ENCODE measurements at places on chromosomes 2 and 18.

DNA sequence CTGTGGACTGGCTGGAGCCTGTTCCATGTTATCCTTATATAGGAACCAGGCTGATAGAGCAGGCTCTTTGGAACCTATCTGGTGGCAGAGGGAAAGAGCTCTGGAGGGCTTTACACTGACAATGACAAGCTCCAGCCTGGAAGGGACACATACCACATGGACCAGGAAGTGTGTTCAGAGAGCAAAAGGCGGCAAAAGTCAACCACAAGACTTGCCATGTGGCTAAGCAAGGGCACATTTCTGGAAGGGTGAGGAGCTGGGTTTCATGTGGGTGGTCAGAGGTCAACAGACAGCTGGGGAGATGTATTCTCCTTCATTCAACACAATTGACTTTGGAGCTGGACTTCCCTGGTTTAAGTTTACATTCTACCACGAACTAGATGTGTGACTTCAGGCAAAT, 325.2 kb downstream of the DYSF start:
- DNase-seq = no peak

GRCh38 chr18:71001597-71001996, 712.8 kb downstream of the SOCS6 start:
- DNase-seq = no peak

DNA sequence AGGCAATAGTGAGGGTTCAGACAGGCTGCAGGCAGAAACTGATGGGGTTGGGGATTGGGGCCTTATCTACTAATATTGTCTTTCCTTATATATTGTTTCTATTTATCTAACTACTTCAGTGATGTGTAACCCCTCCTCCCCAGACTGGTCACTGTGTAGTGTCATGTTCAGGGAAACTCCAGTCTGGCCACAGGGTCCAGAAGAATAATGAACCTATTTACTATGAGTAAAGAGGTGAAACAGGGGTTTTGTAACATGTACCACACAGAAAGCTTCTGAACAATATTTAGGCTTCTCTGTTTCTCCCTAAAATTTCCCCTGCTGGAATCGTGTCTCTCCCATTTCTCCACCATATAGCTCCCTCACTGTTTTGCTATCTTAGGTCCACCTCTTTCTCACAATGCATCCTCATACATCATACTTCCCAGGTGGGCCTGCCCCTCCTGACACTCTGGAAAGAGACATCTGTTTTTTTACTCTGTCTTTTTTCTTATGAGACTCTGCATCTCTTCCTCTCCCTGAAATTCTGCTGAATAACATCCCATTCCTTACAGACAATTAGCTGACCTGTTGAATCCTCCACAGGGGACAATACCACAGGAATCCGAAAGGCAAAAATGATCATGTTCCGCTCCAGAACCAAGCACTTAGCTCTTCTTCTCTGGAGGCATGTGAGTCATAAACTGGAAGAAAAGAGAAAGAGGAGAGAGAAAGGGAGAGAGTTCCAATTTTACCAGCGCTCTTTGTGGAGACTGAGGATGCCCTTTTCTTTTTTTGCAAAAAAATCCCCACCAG, 154.8 kb downstream of the ZEB2 start:
- DNase-seq = no peak

- DNase-seq = no peak
Observed at GRCh38 chr2:188787658-188788240, 186.4 kb upstream of the COL3A1 start.

DNA sequence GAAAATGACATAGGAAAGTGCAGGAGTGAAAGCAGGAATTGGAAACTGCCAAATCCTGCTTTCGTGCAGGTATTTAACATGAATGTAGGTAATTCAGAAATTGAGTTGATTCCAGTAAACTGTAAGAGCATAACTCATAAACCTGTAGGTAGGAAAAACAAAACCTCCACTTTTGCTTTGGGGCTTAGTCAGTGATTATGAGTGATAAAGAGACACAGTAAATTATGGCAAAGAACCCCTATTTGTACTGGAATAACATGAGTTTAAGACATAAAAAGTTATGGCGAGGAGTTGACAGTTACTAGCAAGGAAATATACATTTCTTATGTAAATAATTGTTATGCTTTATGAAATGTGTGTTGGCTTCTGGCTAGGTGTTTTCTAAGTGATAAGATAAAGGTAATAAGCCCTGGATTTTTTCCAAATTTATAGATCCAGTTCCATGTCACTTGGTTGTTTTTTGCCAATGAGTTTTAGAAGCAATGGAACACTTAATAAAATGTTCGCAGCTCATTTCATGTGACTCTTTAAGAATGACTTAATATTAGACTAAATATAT, 17.3 kb downstream of the MAP3K20 start:
- DNase-seq = no peak

DNA sequence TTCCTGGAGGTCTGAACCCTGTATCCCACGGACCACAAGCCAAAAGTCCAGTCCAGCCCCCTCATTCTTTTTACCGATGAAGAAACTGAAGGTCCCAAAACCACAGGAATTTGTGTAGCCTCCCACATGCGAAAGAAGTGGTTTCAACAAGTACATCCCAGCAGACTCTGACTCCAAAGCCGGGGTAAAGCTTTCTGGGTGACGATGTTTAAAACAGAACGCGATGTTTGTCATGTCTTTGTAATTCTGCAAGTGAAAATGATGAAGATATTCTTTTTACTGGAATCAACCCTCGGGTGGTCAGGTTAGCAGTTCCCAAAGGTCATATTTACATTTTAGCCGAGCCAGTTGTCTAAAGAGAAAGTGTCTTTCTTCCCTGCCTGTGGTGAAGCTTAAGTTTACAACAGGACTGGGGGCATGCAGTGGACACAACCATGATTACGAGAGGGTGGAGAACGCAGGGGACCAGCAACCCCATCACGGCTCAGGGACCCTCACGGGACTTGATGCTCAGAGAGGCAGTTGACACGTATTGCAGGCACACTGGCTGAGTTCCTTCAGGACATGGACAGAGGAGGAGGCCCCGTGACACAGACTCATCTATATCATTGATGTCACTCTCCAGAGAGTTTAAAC, 17.8 kb upstream of the TMEM131 start:
- DNase-seq = no peak

DNA sequence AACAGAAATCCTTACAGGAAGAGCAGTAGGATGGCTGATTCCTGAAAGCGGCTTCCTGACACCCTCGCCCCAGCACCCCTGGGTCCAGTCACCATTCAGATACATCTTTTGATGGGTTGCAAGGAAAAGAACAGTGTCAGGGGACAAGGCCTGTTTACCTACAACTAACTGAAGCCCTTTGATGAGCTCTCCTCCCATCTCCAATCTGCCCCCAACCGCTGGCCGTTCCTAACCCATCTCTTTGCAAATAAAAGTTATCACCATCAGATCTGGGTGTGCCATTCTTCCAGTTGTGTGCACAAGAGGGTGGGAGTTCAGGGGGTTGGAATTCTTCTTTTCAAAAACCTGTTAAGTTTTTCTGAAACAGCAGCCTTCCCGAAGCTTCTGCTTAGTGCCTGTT, 48.9 kb downstream of the ARL4C start:
- no peak for DNase-seq

- DNase-seq = no peak
Observed at GRCh38 chr18:77143196-77143595, 10.6 kb upstream of the MBP start.

DNA sequence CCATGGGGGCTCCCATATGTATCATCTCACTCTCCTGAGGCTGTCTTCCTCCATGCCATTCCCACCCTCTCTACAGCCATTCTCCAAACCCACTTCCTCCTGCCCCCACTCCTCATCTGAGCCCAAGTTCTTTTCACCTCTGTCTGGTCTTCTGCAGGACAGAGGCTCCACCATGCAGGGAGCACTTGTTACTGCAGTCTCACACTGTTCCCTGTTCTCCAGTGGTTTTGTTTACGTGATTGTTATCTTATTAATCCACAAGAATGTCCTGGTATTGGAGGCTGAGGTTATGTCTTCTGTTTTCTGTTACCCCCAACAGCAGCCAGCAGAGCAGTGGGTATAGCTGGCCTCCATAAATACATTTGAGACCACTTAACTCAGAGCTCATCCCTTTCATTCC, 51.4 kb downstream of the PAX8 start:
- no peak for DNase-seq

GRCh38 chr2:231928481-231928880, 2.3 kb upstream of the NPPC start:
- no peak for DNase-seq

DNA sequence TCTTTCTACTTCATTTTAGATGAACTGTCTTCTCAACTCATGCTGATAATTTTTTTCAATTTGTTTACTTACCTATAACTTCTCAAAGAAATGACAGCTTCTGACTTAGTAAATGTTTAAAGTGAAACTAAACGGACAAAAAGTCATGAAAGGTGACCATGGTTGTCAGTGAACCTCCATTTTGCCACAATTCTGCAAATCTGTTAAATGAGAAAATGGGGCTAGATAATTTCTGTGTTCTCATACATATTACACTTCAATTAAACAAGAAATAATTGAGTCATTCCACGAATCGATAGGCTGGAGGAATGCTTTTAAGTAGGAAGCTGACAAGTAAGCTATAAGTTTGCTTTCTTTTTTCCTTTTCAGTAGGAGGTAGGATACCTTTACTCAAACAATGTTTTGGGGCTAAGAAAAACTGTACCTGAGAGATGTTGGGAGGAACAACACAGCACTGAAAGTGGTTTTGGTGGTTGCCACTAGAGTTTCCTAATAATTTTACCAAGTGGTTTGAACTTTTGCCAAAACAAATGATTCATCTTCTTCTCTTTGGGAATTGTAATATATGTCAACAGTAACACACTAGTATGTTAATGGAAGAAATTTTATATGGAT, 17.1 kb downstream of the DYNAP start:
- DNase-seq = no peak

DNA sequence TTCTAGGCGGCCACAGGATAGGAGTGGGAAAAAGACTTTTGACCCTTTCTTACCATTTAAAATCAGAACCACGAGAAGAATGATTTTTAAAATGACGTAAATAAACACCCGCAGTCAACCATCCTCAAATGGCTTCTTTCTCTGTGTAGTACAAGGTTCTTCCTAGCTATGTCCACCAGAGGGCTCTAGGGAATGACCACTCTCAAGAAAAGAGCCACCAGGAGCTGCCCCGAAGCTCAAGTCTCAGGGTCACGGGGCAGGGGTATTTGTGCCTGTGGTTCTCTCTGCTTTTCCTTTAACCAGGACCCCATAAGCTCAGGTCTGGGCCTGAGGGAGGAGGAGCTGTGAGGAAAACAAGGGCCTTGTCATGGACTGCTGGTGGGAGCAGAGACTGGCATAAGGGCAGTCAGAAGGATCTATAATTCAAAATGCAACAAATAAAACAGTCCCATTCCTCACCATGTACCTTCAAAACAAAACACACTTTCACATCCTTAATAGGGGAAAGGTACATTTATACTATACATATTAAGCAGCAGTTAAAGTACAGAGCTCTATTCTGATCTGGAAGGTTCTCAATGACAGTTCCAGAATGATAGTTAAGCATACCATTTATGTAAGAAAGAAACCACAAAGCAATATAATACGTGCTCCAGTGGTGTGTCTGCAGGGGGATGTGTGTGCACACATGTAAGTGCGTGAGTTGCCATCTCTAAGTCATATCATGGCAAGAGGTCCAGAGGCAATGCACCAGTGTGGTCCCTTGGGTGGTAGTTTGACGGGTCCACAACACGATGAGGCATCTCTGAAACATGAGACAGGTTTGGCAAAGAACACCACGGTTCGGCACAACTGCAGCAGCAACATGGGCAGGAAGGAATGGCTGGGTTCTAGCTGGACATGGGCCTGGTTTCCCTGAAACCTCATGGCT, 18.6 kb downstream of the LYPD1 start:
- DNase-seq = peak; percentile 65

DNA sequence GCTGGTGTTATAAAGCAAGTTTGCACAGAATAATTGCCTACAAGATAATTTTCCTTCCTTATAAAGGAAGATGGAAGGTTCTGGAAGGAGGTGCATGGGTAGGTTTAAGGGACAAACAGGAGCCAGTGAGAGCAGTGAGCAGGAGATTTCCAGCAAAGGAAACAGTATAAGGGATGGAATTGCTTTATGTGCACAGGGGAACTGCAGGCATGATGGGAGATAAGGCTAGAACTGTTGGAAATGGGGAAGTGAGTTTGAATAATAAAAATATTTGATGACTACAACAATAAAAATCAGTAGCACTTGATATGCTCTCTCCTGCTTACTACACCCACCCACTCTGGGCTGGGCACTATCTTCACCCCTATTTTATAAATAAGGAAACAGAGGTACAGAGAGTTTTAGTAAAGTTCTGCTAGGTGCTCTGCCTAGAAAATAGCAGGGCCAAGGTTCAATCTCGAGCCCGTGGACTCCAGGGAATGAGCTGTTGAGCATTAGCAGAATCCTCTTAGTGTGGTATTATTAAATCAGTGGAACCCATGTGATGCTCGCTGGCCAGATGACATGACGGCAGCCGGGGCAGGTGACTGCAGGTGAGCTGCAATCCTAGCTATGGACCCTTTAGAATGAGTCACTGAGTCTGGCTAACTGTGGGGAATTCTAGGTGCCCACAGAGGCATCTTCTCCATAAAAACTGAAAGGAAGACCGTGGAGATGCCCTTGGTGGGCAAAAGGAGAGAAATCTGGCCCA, 302.5 kb downstream of the PIEZO2 start:
- no peak for DNase-seq

- no peak for DNase-seq
Observed at GRCh38 chr18:23690505-23691068, 1.3 kb downstream of the LAMA3 start.

DNA sequence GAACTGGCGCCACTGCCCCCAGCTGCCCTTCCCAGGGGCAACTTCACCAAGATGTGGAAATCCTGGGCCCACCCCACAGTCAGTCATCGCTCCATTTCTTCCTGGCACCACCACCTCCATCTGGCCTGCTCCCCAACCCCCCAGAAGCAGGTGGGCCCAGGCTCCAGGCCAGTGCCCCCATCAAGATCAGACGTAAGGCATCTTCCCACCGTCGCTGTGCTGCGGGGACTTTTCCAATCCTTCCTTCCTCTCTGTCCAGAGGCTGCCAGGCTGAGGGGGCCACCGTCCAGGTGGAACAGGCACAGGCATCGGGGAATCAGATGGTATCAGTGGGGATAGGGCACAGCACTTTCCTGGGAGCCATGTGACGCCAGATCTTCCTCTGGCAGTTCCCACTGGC, 8.1 kb downstream of the PRLH start:
- DNase-seq = no peak

DNA sequence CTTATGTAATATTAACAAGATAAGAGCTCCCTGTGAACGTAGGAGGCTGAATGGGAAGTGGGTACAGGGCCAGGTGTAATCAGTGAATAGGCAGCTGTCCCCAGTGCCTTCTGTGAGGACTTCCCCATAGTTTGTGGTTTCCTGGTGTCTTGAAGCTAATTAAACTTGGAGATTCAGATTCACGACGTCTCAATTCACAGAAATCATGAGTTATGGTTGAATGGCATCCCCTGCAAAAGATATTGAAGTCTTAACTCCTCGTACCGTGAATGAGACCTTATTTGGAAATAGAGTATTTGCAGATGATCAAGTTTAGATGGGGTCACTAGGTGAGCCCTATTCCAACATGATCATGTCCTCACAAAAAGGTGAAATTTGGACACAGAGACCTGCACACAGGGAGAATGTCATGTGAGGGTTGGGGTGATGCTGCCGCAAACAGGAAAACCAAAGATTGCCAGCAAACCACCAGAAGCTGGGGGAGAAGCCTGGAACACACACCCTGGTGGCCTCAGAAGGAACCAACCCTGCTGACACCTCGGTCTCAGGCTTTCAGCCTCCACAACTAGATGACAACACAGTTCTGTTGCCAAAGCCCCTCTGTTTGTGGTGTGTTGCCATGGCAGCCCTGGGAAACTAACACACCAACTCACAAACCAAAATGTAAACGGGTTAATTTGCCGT, 13.2 kb downstream of the ARL4C start:
- no peak for DNase-seq
